Stimulated activated CD8-positive, alpha-beta memory T cell treated with anti-CD3 and anti-CD28 coated beads, Interleukin-4, amount 100 ng/mL, for 1 hour (primary cell): ENCODE measurements at places on chromosomes 4 and X.

GRCh38 chr4:53821179-53821851, 230.0 kb upstream of the LNX1 start:
- DNase-seq: no peak

GRCh38 chr4:140718241-140718952, 37.8 kb downstream of the TBC1D9 start:
- DNase-seq: no peak

DNA sequence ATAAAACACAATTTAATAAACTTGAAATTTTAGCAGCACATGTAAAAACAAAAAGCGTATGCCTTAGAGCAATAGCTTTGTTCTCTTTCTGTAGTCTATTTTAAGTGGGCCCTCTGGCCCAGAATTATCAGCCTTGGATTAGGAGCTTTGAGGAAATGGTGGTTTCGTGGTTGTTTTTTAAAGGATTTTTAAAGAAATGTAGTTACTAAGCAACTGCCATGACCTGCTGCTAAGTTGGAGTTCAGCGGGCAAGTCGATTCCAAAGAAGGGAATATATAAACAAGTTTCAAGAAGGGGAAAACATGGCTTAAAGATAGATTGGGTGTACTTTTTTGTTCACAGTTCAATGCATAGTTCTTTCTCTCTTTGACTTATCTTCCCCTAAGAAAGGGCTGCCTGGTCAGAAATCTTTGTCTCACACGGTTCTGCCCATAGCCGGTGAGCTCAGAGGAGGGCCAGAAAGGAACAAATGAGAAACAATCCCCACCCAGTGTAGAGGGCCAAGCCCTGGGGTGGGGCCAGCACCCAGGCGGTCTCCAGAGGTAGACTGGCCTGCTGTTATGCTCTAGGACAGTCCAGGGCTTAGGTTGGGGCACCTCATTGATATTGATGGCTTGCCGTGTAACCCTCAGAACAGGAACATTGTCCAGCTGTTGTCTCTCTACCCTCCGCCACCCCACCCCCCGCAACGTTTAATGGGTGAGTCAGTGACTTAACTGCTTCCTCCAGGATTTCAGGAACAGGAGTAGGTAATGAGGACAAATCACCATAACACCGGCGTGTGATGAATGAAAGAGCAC, 32.5 kb downstream of the DLG3 start:
- DNase-seq: no peak

GRCh38 chrX:13305108-13305507, 14.7 kb downstream of the ATXN3L start:
- no peak for DNase-seq

DNA sequence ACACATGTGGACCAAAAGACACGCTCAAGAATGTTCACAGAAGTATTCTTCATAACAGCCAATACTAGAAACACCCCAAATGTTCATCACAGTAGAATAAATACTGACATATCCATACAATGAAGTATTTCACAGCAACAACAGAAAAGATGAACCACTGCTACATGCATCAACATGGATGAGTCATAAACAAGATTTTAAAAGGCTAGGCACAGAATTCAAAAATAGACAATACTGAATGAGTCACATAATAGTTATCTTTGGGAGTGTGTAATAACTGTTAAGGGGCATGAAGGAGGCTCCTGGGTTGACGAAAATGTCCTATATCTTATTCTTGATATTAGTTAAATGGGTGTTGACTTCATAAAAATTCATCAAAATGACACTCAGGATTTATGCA, 43.5 kb downstream of the CLOCK start:
- DNase-seq: no peak
